CD14-positive monocyte (primary cell): ENCODE measurements at places on chromosomes 1 and 21. TPM values are rescaled to one million over a fixed set of nuclear protein-coding genes. Genes with fewer than 3 reads are reported as not detected.

The C1orf116 gene
- polyA plus RNA-seq, result 0.04 TPM in 1 of 2 replicates, not detected in the other

The ZNF683 gene
- not detected for polyA plus RNA-seq

The XCL2 gene
- 1.9 TPM for polyA plus RNA-seq

The NBL1 gene
- polyA plus RNA-seq, result not detected

The NBPF20 gene
- polyA plus RNA-seq, result 0.41 and 0.76 TPM in 2 replicates
